SHP77 (cell line): ENCODE measurements at places on chromosomes 5 and 9.

DNA sequence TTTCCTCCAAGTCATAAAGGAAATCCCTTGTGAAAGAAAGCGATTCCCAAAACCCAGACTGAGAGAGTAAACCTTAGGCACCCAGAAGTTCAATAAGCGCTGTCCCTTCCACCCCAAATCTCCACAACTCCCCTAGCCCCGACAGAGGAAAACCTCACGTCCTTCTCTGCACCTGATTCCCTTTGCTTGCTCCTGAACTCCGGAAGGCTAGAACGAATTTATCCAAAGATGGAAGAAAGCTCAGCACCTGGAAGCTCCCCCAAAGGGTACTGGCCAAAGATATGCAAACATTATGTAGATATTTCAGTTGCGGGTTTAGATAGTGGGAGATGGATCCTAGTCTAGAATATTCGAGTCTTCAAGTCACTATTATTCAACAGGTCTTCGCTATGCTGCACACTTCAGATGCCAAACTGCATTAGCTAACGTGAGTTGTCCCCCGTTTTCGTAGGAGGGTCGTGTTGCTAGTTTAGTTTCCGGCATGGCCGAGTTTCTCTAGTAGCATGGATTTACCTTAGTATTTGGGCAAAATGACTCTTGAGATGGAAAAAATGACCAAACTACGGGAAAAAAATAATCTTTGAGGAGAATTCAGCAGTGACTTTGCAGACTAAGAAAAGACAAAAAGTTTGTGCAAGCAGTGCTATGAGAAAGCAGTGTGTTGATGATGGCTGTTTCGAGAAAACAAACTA is 27.7 kb downstream of the NR2F1 start:
- DNase-seq: no peak

DNA sequence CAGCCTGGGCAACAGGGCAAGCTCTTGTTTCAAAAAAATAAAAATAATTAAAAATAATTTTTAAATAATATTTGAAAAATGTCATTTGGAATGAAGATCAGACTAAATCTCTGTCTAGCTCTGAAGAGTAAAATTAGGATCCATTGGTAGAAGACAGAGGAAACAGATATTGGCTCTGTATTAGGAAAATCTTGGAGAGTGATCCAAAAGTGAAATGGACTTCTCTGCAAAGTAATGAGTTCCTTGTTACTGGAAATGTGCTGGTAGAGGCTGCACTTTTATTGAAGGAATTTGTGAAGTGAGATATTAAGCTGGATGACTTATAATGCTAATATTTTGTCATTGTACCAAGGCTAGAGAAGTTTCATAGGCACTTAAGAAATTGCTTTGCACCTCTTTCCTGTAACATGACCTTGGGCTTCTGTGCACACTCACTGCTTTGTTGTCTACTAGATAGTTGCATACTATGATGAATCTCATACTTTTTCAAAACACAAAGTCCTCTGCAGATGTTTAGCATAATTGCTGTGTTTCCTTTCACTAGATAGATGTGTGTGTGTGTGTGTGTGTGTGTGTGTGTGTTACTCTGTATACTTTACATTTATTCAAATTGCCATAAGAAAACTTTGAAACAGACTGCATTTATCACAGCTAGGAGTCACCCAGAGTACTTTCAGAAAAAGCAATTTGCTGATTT is 13.1 kb downstream of the THBS4 start:
- no peak for DNase-seq

DNA sequence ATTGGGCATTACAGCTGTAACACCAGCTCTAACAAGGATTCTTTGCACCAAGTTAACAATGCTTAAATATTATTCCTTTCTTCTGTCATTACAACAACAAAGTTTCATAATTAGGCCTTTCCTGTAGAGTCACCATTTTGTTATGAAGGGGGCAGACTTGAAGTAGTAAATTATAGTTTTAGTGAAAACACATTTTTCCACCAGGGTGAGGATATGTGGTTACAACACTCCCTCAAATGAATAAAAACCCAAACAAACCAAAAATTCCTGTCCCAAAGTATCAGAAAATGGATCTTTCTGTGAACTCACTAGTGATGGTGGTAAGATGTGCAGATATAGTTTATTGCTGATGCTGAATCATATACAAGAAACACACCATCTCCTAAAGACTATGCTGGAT is 250.5 kb upstream of the TUT7 start:
- no peak for DNase-seq

- DNase-seq: no peak
These were observed 18.9 kb upstream of the NTNG2 start for GRCh38 chr9:132142924-132143323.

- DNase-seq: peak; percentile 43
These were observed 133.6 kb downstream of the SIL1 start for GRCh38 chr5:139064613-139065012.

- DNase-seq: no peak
These were observed 145.3 kb upstream of the RASA1 start for GRCh38 chr5:87122151-87122977.

DNA sequence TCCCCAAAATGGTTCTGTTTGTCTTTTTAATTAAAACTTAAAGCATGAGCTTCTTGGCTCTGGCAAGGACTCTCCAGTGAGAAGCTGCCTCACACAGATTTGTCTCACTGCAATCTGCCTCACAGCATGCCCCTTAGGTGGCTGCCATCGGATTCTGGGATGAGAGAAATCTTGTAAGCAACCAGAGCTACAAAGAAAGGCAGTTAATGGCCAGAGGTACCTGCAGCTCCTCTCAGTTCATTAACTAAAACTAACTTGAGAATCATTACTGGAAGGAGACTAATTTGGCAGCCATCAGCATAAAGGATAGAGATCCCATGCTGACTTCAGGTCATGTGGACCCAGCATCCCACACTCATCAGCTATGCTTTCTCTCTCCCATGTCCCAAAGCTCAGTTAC is 220.6 kb upstream of the DMAC1 start:
- no peak for DNase-seq

DNA sequence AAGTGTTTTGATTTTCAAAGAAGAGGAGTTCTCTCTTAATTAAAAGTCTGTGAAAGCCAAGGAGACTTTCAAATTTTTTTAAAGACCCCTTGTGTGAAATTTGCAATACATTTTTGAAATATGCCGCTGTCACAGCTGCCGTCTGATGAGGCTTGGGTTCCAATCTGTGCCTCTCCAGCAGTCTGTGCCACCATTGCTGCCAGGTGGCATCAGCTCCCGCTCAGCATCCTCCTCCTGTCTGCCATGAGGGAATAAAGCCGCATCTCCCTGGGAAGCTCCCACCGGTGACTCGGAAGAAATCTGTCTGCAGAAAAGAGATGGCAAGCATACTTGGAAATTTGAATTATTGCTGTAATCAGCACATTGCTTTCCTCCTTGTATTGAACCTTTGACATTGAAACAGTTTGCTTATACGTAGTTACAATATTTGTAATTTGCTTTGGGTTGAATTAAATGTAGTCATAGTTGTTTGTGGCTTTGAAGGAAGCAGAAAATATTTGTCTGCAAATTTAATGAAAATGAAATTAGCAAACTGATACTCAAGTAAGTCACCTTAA is 145.7 kb upstream of the SNX2 start:
- no peak for DNase-seq

- no peak for DNase-seq
These were observed 154.1 kb downstream of the EFNA5 start for GRCh38 chr5:107516452-107517184.

GRCh38 chr5:59354811-59355210 is 538.7 kb downstream of the PDE4D start:
- no peak for DNase-seq

- no peak for DNase-seq
These were observed 4.5 kb downstream of the PURA start for GRCh38 chr5:140118302-140118936.

DNA sequence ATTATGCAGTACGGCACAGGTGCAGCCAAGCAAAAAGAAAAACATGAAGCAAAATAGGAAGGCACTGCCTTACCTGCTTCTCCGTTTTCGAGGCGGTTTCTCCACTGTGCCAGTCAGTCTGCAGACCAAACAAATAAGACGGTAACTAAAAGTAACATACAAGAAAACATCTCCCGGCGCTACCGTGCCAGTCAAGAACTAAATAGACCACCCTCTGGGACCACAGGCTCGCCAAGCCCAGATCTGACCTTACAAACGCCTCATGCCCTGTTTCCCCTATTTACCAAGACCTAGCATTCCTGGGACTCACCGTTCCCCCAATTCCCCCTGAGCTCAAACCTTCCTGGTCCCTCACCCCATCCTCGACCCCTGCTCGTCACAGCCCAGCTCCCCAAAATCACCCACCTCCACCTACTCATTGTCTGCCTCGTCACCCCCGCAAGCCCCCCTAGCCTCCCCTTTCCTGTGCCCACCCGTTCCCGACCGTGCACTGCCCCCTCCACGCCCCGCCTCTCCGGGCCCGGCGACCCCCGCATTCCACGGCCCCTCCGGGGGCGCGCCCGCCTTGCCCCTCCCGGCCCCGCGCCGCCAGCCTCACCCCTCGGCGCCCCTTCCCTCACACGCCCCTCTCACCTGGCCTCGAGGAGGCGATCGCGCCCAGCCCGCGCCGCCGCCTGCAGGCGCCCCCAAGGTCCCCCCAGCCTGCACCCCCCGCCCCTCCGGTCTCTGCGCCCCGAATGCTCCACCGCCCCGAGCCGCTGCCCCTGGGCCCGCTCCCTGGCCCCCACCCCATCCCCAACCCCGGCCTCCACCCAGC is 560 bp downstream of the SCAI start:
- DNase-seq: no peak

- DNase-seq: no peak
These were observed 118.1 kb upstream of the CCDC112 start for GRCh38 chr5:115414406-115415142.

DNA sequence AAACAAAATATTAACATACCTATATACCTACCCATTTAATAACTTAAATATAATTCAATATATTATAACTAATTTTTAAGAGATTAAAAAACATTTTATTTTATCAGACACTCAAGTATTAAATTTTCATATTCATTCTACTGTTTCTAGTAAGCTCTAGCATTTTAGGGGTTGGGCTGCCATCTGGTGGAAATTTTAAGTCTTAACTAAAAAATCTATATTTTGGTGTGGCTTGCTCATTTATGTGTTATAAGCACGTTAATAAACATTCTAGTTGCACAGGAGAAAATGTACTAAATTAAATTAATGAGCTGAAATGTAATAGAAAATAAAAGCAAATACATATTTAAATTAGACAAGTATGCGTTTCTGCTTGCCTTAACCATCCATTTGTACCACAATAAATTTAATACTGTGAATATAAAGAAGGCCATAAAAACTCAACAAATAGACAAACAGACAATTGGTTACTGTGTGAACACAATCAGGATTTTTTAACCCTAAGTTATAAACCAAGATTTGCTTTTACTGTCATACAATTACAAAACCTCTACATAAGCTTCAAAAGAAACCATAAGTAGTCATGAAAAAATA is 1728.3 kb upstream of the CDH9 start:
- peak; percentile 78 for DNase-seq

DNA sequence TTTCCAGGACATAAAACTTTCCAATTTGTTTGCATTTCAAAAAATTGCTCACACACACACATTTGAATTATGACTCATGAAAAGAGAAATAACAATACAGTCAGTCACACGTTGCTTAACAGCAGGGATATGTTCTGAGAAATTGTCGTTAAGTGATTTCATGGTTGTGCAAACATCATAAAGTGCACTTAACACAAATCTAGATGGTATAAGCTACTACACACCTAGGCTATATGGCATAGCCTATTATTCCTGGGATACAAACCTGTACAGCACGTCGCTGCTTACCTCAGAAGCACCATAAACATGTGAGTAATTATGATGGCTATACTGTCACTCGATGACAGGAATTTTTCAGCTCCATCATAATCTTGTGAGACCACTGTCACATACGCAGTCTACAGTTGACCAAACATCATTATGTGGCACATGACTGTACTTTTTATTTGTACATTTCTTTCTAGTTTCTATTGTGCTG is 378.2 kb downstream of the ACTL7B start:
- DNase-seq: peak; percentile 25

DNA sequence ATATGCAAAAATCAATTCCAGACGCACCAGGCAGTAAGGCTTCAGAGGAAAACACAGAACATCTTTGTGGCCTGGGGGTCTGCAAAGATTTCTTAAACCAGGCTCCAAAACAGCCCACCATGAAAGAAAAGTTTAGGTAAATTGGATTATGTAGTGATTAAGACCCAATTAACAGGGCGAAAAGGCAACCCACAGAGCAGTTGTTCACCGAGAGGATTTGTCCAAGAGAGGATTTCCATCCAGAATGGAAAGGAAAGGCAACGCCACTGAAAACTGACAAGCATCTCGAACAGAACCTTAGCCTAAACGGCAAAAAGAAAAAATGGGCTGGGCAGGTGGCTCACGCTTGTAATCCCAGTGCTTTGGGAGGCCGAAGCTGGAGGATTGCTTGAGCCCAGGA is 37.4 kb downstream of the GLT6D1 start:
- no peak for DNase-seq

GRCh38 chr5:167205881-167206280 is 1085.6 kb upstream of the WWC1 start:
- no peak for DNase-seq

DNA sequence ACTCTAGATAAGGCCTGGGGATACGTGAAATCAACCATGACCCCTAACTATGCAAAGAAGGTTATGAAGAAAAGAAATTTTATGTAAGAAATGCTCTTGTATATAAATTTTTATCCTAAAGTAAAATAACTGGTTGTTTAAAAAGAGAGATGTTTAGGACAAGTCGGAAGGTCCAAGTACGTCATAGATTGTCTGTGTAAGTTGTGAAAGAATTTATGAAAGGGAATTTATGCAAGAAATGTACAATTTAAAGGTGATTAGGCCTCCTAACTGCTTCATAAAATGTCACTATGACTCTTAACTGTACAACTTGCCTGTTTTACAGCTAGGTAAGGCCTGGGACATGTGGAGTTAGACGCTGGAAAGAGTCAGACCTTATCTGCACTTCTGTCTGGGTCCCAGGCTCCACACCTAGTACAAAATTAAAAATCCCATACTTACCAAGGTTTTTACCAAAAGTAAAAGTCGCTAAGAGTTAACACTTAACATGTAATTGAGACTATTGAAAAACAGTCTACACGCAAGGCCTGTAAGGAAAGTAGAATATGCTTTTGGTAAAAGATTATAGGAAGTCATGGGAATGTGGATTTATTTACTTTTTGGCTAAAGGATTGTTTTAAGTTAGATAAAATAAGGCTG is 77.4 kb downstream of the KIAA0825 start:
- no peak for DNase-seq

DNA sequence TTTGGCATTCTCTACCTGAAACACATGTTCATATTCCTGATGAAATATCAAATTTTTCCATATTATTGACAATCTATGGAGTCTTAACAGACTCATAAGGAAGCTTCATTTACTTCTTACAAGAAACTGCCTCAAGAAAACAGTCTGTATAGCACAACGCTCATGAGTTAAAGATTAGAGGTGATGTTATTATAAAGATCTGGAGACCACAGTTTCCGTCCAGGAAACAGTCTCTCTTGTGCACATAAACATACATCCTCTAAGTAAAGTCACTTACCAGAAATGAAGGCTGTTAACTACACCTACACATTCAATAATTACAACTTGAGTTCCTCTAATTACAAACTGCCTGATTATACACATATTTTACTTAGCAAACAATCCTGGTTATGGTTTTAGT is 86.9 kb downstream of the RAPGEF6 start:
- DNase-seq: no peak

- no peak for DNase-seq
These were observed 46.5 kb downstream of the LRSAM1 start for GRCh38 chr9:127497656-127498290.
